Stimulated activated naive CD4-positive, alpha-beta T cell (primary cell): ENCODE measurements at places on chromosomes 1 and 21.

- DNase-seq: no peak
Observed at GRCh38 chr1:246788895-246789338, 64.7 kb downstream of the SCCPDH start.

DNA sequence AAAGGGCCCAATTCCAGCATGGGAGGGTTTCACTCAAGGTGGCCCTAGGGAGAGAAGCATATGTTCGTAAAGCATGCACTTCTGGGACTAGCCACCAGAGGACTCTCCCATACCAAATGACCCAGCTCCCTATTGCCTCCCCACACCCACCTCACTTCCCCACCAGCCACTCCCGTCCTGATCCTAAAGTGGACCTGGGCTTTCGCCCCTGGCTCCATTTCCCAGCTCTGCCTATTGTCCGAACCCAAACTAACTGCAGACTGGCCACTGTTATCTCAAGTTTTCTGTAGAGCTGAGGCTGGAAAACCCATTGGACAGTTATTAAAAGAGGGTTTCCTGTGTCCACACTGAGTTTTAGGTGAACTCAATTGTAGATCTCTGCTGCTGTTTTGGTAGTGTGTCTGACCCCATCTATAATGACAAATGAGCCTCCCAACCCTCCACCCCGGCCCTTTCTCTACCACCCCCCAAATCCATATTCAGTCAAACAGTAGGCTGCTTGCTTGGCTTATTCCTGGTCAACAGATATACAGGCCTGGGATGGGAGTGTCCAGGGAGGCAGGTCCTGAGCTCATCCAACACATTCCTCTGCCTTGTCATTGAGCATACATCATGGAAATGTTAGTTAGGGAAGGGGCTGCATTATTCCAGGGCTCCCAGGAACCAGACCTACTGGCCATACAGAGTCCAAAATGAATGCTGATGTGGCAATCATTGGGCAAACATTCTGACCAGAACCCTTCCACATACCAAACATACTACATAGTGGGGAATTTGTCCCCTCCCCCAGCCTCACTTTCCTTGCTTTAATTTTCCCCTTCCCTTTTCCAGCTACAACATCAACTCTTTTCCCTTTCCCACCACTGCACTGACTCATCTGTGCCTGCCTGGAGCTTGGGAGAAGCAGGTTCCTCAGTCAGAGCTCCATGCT, 59.2 kb downstream of the ABCA4 start:
- DNase-seq: no peak

GRCh38 chr21:41804381-41804780, 37.5 kb upstream of the RIPK4 start:
- no peak for DNase-seq

DNA sequence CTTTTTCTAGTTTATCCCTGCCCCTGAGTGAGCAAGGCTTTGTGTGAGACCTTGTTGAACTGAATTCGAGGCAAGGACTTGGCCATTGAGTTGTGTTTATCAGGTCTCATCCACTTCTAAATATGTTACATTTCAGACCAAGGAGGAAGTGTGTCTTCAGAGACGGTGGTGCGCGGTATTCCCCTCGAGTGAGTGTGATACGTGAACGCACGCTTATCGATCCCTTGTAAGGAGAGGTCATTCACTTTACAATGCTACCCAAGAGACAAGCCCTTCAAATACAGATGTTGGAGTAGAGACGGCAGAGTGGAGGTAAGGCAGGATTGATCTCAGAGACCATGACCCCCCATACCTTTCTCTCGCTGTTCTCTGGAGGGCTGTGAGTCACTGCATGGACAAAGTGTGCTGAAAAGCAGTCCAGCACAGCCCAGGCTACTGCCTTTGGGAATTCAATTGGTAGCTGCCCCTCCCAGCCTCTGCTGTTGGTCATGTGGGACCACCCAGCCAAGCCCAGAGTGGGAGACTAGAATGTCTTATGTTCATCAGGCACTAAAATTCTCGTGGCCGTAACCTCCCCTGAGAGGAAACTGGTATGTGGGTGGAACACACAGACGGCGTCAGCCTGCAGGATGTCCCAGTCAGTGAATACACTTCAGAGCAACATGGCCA, 16.3 kb upstream of the MTARC1 start:
- DNase-seq: no peak

GRCh38 chr1:228004856-228005462, 1.8 kb upstream of the WNT3A start:
- DNase-seq: no peak

GRCh38 chr1:225063722-225064121, 134.2 kb downstream of the DNAH14 start:
- no peak for DNase-seq

GRCh38 chr1:158185770-158186169, 5.1 kb downstream of the CD1D start:
- DNase-seq: no peak

DNA sequence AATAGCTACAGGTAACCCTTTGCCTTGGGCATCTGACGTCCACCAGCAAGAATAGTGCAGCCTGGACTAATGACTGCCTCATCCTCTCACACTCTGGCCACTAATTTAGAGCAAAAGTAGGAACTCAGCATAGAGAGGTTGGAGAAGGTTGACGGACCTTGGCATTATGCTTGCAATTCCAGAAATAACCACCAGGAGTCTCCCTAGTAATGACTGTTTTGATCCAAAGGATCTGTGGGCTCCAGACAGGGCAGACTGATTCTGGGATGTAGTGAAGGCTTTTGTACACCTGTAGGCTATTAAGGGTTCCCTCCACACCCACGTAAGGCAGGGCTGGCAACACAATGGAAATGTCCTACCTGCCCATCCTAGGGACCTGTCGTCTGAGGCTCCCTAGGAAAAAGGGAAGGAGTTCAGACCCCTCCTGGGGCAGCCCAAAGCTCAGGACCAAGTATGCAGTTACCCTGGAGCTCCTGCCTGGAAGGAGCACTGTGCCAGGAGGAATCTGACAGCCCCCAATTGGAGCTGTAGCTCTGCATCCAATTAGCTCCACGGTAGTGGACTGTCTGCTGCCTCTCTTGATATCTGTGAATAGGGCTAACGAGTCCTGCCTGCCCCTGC, 91.0 kb upstream of the TMEM51 start:
- no peak for DNase-seq

DNA sequence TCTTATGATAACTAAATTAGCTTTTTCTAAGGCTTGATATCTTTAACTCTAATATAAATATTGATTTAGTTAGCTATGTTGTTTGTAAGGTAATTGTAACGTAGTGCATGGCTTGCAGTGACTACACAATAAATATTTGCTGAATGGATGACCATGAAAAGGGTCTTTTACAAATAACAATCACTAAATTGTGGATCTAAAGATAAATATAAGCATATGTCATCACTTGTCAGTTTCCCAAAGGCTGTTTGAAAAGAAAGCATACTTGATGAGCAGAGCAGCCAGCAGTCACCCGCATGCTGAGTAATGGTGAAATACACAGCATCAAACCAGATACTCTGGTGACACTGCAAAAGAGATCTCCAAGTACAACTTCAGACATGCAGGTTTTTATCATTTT, 92.5 kb upstream of the FMN2 start:
- DNase-seq: no peak

DNA sequence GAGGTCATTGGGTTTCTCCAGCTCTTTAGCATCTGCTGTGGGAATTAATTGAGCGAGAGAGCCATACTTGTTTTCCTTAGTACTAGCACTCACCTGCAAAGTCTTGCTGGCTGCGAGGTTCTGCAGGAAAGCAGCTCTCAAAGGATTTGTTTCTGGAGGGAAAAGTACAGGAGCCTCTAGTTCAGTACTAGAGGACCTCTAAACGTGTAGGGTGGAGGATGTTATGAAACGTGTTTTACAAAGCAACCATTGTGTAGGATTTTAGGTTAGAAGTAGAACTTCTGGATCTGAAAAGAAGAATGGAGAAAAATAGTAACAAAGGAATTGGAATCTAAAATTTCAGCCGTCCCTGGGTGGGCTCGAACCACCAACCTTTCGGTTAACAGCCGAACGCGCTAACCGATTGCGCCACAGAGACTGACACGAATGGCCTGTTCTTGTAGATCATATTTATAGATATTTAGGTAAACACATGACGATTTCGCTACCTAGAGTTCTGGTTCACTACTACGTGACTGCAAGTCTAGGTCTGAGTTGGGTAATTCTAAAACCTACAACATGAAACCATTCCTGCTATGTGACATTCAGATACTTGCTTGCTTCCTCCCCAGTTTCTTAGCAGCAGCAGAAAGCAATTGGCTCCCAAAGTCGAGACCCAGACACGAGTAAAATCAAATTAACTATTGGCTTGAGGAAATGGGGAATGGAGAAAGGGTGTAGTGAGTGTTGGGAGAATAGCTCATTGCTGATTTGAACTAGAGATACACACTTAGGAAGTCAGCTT, 60.2 kb upstream of the CFAP126 start:
- DNase-seq: no peak

GRCh38 chr1:153428791-153429190, 12.5 kb downstream of the S100A7A start:
- DNase-seq: no peak

DNA sequence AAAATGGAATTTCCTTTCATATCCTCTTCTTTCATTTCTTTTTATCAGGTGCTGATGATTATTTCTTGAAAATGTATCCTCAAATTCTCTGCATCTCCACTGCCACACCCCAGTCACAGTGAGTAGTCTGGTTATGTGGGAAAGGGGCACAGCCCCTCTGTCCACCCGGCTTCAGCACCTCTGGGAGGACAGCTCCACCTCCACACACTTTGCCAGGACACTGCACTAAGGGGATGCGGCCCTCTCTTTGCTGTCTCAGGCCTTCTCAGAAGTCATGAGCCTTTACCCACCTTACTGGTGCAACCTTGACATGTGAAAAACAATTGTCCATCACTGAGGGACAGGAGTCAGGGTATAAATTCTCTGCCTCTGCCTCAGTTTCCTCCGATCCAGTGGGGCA, 433.1 kb downstream of the PCP4 start:
- no peak for DNase-seq

DNA sequence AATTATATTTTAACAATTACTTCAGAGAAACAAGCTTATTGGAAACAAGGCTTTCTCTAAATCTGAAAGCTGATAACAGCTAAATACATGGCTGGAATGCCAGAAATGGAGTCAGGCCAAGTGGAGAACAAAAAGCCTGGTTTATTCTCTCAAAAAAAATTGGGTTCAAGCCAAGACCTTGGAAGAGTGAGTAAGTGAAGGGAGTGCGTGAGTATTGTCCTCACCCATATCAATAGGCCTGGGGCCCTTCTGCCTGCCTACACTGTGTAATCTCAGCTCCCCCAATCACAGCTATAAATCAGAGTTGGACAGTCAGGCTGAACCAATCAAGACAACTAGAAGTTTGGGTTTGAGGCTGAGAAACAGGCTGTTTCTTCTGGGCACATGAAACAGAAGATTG, 7.4 kb downstream of the KYAT3 start:
- no peak for DNase-seq

DNA sequence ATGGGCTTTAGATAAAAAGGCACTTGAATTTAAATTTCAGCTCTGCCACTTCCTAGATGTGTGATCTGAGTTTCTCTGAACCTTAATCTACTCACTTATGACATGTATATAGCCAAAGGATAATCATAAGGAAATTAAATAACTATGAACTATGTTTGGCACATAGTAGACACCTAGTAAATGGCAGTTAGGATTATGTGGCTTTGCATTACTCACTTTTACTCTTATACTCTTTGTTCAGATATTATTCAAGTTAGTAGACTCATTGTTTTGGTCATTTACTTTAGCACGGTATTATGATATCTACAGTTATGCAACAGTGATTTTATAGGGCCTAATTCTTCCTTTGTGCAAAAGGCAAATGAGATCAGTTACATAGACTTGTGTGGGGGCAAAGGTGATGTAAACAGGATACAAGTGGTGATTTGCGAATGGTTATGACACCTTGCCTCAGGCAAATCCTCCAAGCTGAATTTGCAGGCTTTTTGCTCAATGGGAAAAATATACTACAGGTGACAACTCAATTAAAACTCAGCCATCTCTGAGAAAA, 297.2 kb upstream of the PBX1 start:
- DNase-seq: no peak

GRCh38 chr1:231395998-231396390, 26.1 kb downstream of the EGLN1 start:
- no peak for DNase-seq

GRCh38 chr1:94316836-94317789, 79.7 kb upstream of the ARHGAP29 start:
- no peak for DNase-seq

- no peak for DNase-seq
Observed at GRCh38 chr1:15176898-15177665, 23.5 kb downstream of the TMEM51 start.

- DNase-seq: no peak
Observed at GRCh38 chr1:7378346-7379130, 392.6 kb upstream of the VAMP3 start.

GRCh38 chr1:12315146-12315545, 85.3 kb downstream of the VPS13D start:
- no peak for DNase-seq

GRCh38 chr1:178530502-178530901, 17.6 kb downstream of the TEX35 start:
- no peak for DNase-seq

DNA sequence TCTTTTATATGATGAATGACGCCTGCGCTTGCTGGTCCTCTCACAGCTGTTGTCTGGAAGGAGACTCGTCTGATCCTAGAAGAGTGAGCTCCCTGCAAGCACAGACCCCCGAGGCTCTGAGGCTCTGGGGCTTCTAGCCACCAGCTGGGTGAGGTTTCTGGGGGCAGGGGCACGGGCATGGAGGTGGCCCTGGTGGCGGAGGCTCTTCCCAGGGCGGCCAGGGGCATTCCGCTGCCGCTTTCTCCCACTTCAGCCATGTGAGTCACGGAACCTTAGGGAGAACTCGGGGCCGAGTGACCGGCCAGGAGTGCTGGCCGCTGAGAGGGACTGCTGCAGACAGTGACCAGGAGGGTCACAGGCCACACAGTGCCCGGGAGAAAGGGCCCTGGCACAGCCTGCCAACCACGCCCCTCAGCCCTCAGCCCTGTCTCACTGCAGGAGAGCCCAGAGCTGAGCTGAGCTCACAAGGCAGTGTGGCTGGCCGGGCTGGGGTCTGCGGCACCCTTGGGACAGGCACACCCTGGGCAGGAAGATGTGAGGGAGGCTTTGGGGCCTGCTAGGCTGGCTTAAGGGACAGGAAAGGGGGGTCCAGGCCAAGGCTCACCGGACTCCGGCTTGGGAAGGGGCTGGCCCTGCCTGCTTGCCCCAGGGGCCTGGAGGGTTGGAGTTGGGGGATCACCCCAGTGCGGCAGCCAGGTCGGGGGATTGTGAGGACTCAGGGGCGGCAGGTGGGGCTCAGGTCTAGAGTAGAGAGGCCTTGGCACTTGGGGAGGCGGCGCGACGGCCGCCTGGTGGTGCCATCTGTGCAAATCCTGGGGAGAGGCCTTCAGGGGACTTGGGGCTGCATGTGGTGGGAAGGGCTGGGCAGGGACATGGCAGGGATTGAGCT, 35.7 kb downstream of the MORN1 start:
- no peak for DNase-seq

GRCh38 chr1:226274138-226274537, 34.8 kb downstream of the LIN9 start:
- DNase-seq: no peak

- DNase-seq: no peak
Observed at GRCh38 chr1:246106342-246106763, 400.7 kb downstream of the SMYD3 start.

- no peak for DNase-seq
Observed at GRCh38 chr1:179547021-179547535, 28.7 kb downstream of the NPHS2 start.
